ENCODE measurements at places on chromosomes 5 and 9. TPM values are rescaled to one million over a fixed set of nuclear protein-coding genes. Genes with fewer than 3 reads are reported as not detected.

DNA sequence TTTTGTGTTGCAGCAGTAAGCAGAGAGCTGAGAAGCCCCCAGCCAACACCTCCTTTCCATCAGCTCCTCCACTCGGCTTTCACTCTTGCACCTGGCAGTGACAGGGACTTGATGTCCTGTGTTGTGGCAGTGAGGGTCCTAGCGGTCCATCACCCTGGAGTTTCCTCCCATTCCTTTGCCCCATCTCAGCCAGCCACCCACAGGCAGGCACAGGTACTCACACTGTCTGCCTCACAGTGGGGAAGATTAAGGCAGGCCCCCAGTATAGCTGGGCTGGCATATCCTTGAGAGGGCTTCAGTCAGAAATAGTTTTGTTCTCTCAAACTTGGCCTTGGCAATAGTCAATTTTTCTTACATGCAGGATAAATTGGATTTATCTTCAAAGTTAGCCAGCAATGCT lies 362.7 kb downstream of the GADD45G start:
- DNase-seq, result no peak

DNA sequence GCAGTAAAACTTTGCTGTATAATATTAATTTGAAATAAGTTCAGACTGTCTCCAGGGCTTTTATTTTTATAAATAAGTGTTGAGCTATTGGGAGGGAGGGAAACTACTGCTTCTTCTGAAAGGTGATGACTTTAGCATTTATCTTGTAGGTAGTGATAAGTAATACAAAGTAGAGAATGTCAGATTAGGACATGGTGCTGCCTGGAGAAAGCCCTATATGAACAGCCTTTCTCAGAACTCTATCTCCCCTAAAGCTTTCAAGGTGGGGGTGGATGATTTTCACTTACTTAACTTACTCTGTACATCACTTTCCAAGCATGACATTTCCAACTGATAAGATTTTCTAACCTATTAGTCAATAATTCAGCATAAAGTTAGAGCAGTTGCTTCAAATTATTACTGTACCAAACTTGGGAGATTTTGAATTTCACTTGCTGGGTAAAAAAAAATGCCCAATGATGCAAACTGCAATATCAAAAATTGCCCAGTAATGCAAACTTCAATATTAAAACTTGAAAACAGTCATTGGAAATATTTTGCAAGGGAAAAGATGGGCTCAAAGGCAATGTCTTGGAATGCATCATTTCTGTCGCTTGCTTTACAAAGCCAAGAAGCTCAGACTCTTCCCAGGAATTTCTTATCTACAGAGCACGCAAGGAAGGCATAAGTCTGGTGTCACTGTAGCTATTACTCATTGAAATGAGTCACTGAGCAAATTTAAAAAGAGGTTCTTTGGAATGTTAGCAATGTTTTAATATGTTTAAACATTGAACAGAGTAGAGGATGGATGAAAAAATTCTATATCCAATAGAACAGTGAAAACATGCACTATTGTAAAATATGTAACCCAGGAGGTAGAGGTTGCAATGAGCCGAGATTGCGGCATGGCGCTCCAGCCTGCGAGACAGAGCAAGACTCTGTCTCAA lies 569.5 kb downstream of the PSAT1 start:
- DNase-seq, result peak; percentile 91

- DNase-seq, result no peak
These were observed 159.6 kb downstream of the CACNA1B start for GRCh38 chr9:138037140-138037539.

DNA sequence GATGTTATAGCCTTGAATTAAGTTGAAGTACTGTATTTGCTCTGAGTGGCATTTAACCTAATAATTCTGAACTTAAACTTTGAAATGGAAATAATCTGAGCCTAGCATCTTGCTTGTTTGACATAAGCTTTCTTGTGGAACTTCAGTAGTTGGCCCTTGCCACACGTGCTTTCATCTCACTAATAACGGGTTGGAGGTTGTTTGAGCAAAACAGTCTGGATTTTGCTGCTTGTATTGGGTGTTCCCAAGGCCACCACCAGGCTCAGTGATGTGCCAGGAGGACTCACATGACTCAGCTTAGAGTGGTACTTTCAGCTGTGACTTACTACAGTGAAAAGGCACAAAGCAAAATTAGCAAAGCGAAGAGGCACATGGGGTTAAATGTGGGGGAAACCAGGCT lies 35.7 kb downstream of the SECISBP2 start:
- DNase-seq, result no peak

- no peak for DNase-seq
These were observed 45.1 kb upstream of the DAB2 start for GRCh38 chr5:39469777-39470415.

- DNase-seq, result no peak
These were observed 1.9 kb downstream of the TBC1D2 start for GRCh38 chr9:98253565-98253964.

Gene PLPPR1
- not detected for total RNA-seq
